ENCODE measurements at places on chromosomes 6 and 20.

DNA sequence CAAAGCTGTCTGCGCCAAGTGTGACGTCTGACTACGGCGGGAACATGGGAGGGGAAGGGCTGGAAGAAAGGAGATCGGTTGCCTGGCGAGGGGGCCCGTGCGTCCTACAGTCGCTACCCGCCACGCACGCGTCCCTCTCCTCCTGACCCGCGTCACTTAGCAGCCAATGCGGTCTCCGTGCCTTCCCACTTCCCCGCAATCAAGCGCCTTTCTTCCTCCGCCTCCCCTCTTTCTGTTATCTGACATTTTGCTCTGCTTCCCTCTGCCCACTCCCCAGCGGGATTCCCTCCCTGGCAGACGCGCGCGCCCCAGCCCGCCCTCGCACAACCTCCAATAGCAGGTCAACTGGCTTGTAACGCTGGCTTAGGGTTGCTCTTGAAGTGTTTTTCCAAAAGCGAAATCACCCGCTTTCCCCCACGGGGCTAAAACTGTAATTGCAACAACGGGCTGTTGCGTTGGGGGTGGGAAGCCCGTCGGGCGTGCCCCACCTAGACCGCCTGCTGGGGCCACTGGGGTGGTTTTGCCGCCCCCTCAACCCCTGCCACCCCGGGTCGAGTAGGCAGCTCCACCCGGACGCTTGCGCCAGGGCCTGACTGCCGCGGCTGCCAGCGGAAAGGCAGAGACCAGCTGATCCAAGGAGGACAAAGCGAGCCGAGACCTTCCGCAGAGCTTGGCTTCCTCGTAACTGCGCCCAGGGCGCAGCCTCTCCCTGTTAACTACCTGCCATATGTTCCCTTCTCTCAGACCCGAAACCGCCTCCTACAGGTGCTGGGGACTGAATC lies 6.2 kb upstream of the SOX4 start:
- peak; percentile 18 for DNase-seq

GRCh38 chr6:51936531-51937290 lies 150.7 kb downstream of the PKHD1 start:
- DNase-seq, result no peak

GRCh38 chr6:124962639-124963415 lies 590 bp downstream of the RNF217 start:
- DNase-seq, result no peak

- no peak for DNase-seq
Observed at GRCh38 chr20:53238121-53238660, 266.0 kb downstream of the TSHZ2 start.

GRCh38 chr20:52800734-52801627 lies 171.2 kb upstream of the TSHZ2 start:
- DNase-seq, result no peak

- no peak for DNase-seq
Observed at GRCh38 chr6:163922562-163922961, 508.0 kb downstream of the QKI start.

GRCh38 chr20:6157345-6157744 lies 34.5 kb upstream of the FERMT1 start:
- DNase-seq, result no peak

DNA sequence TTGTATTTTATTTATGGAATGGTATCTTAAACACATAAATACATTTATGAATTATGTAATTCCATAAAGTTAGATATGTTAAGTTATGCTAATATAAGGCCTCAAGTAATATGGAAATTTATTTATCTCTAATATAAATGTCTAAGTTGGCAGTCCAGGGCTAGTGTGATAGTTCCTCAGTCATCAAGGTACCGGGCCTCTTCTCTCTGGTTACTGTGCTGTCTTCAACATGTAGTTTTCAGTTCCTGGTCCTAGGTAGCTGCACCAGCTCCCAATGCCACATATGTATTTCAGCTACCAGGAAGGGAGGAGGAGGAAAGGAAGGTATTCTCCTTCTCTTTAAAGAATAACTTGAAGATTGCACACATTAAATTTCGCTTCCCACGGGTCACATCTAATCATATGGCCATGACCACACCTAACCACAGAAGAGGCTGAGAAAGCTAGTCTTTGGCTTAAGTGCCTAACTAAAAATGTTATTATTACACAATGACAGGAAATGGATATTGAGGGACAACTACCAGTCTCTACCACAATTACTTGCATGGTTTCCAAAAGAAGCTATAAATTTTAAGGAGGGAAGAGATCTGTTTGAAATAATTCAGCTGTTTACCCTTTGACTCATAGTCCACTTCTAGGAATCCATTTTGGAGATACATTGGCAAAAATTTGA lies 68.6 kb downstream of the BCKDHB start:
- no peak for DNase-seq

DNA sequence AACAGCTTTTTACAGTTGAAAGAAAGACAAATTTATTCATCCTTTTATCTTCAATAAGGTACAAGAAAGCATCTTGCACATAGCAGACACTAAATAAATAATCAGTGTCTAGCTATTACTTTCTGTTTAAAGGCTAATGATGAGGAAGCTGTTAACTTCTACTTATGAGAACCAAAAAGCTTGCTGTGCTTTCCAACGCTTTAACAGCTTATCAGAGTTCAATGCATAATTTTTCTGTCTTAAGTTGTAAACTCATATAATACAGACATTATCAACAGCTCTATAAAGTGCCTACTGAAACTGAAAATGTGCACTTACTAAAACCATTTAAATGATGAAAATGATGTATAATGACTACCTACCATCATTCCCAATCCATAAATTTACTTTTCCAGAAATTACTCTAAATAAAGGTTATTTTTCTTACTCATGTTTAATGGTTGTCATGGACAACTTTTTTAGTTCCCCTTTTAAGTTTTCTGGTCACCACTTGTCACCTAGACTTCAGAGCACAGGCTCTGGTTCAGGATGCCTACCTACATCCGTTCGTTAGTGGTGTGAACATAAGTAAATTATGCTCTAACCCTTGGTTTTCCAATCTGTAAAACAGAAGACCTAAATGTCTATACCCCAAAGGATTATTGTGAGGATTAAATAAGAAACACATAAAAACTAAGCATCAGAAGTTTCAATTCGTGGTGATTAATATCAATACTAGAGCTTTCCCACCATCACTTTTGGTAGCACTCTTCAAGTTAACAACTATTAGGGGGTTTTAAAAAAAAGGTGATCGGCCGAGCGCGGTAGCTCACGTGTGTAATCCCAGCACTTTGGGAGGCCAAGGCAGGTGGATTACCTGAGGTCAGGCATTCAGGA lies 8.0 kb downstream of the PNISR start:
- DNase-seq, result no peak

GRCh38 chr20:34515484-34516246 lies 557 bp upstream of the DYNLRB1 start:
- peak; percentile 79 for DNase-seq

GRCh38 chr6:128494440-128494839 lies 26.0 kb downstream of the PTPRK start:
- DNase-seq, result no peak

GRCh38 chr20:40771308-40771610 lies 82.2 kb upstream of the MAFB start:
- DNase-seq, result no peak

DNA sequence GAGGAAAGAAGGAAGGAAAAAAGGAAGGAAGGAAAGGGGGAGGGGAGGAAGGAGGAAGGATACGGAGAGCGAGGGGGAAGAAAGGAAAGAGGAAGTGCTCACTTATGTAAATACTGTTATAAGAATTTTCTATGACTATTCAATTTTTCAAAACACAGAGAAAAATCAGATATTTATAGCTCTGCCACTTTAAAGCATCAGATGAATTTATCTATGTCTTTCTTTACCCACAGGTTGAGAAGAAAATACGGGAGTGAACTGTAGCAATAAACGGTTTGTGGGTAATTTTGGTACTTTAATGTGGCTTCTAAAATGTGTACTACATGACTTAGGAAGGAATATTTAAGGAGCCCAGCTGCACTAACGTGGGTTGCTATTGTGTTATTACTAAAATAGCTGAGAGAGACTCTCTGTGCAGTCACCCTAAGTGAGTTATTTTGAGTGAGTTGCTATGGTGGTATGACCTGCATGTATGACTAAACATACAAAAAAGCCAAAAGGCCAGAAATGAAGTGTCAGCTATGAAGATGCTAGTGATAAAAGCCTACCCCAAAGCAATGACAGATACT lies 225.5 kb downstream of the SOD2 start:
- no peak for DNase-seq

DNA sequence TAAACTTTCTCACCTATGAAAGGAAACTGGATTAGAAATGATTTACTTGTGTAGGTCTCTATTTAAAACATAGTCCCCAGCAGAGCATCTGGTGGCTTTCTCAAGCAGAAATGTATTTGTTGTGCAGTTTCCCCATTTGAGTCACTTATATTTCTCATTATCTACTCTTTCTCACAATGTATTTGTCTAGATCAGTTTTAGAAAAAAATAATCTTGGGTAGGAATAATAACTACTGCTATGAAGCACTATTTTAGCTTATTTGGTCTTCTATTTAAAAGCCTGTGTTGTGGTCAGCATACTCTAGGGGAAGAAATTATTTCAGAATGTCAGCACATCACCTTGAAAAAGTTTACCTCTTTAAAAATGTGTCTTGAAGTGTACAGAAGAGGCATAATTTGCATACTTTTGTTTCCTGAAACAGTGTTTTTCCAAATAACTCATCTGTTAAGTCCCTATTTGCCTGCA lies 60.9 kb upstream of the PRL start:
- DNase-seq, result no peak

DNA sequence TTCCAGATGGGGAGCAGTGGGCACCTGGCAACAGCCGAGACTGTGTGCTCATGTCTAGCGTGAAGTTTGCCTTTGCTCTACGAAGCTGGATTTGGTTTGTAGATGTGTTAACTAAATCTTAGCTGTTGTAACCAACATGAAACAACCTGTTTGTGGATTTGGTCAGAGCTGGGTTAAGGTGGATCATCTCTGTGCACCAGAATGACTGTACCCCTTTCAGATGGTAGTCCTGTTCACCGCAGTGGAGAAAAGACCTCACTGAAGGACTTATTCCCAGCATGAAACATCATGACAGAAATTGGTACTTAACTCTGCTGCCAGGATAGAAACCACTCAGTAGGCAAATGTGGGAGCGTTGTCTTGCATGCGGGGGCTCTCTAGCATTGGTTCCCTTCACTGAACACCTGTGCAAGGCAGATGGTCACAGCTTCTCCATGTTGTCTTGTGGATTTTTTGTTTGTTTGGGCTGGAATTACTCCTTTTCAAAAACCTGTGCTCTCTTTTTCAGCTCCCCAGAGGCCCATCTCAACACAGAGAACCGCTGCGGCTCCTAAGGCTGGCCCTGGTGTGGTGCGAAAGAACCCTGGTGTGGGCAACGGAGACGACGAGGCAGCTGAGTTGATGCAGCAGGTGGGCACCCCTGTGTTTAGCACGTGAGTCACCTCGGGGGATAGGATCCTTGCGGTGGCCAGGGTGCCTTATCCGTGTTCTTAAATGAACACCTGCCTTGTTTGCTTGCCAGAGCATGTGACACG lies 19.3 kb upstream of the EFCAB8 start:
- no peak for DNase-seq

DNA sequence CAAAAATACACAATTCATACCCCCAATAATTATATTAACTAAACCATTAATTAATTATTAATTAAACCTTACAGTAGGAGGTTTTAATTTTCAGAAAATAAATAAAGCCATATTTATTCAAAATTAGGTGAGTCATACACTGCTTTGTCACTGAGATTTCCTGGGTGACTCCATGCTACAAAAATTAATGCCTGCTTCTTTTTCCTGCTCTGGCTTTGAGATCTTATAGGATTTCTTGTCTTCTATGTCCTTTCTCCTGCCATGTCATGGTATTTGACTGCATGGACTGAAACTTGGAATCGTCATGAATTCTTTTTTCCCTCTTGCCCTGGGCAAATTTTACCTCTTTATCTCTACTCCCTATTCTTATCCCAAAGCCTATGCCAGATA lies 133.2 kb downstream of the PHACTR1 start:
- no peak for DNase-seq

- DNase-seq, result no peak
Observed at GRCh38 chr6:55281215-55281614, 46.1 kb upstream of the GFRAL start.

- no peak for DNase-seq
Observed at GRCh38 chr20:63029358-63030121, 22.8 kb upstream of the BHLHE23 start.

DNA sequence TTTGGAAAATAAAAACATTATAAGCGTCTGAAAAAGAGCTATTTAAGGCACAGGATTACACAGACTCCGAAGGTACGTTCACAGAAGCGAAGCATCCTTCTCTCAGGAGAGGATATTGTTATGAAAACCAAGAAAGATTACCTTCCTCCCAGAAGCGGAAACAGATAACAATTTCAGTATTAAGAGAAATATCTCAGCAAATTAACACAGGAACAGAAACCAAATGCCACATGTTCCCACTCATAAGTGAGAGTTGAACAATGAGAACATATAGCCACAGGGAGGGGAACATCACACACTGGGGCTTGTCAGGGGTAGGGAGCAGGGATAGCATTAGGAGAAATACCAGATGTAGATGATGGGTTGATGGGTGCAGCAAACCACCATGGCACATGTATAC lies 109.7 kb downstream of the CDK19 start:
- DNase-seq, result no peak

DNA sequence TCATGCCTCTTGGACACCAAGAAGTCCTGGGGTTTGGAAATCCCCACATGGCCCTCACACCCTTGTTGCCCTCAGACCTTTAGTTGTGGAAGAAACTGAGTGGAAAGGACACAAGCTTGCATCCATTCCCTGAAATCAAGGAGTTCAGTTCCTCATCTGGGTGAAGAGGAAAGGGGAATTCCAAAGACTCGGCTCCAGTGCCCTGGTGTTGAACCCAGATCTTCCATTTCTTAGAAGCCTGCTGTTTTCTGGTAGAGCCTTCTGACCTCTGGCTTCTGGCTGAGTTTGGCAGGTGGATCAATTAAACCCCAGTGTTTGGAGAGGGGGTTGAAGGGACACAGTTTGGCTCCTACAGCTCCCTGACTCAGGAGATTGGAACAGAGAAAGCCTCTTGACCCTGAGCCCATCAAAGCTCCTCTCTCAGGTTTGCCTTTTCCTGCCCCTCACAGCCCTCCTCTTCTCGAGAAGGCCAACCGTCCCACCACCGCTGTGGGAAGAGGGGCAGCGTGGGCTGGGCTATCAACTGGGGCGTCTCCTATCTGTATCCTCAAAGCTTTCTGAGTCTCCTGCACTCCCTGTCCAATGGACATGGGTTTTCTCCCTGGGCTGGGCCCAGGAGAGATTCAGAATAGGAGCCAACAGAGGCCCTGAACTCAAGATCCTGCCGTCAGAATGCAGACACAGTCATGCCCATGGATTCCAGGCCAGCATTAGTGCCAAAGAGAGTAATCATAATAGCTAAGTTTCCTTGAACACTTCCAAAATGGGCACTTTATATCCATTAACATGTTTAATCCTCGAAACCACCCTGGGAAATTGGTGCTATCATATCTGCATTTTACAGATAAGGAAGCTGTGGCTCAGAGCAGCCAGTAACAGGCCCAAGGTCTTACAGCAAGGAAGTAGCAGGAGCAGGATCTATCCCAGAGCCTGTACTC lies 146.2 kb downstream of the VEGFA start:
- DNase-seq, result no peak

Measured in CD4-positive, alpha-beta T cell treated with Interleukin-21 for 1 hour (primary cell).